ENCODE measurements at places on chromosomes 7 and 10.

- no peak for DNase-seq
Observed at GRCh38 chr7:39911167-39911566, 38.9 kb upstream of the CDK13 start.

- DNase-seq, result no peak
Observed at GRCh38 chr10:6346631-6347030, 143.9 kb downstream of the PFKFB3 start.

DNA sequence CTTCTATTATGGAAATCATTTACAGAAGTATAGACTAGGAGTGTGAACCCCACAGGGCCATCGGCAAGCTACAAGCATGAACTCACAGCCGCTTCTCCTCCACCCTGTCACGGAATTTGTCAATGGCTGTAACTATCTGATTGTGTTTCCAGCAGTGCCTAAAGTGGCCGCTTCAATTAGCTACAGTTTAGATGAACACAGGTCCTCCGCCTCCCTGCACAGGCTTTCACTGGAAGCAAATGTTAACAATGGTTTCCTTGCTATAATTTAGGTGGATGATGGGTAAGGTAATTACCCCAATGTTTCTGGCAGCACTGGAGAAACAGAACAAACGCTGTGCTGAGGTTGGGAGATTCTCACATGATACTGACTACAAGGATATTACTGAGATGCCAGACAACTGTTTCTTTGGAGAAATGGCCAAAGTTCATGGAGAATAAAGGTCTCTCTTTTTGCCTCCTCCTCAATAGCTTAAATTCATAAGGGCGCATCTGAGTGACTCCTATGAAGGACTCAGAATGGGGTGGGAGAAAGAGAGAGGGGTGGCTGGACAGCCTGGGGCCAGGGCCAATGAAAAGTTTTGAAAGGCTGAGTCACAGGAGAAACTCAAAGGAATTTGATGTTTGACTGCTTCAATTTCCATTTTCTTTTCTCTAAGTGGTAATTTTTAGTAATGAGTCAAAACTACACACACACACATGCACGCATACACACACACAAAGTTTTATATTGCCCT is 78.9 kb downstream of the SVIL start:
- DNase-seq, result no peak

- no peak for DNase-seq
Observed at GRCh38 chr7:47285860-47286491, 295.9 kb downstream of the TNS3 start.

GRCh38 chr7:46603780-46604179 is 682.7 kb upstream of the IGFBP3 start:
- DNase-seq, result no peak

DNA sequence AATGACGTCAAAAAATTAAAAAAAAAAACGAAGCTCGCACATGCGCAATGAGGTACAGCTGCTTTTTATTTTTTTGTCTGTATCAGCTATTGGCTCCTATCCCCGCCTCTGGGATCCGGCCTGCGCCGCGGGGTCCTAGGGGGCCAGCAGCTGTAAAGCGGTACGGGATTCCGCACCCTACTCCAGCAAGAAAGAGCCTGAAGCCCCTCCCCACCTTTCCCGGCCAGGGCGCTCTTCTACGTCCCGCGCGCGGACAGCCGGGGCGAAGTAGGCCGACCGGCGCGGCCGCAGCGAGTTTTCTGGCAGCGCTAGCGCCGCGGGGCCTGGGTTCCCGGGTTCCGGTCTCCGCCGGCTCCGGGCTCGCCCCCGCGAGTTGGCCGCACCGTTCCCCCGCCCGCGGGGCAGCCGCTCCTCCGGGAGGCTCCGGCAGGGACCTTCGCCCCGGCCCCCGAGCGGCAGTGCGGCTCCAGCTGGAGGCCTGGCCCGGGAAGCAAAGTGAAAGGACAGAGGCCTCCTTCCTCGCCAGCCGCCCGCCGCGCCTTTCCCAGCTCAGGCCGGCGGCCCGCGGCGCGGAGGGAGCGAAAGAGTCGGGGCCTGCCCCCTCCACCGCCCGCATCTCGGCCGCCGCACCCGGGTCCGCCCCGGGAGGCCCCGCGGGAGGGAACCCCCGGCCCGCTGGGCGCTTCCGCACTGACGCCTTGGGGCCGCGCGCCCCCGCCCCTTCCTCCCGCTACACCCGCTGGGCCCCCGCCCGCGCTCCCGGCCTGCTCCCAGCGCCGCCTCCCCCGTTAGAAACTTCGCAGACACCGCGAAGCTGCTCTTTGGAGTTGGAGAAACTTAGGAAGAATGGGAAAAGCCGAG is 4.7 kb upstream of the SPAG6 start:
- DNase-seq, result peak; percentile 68

DNA sequence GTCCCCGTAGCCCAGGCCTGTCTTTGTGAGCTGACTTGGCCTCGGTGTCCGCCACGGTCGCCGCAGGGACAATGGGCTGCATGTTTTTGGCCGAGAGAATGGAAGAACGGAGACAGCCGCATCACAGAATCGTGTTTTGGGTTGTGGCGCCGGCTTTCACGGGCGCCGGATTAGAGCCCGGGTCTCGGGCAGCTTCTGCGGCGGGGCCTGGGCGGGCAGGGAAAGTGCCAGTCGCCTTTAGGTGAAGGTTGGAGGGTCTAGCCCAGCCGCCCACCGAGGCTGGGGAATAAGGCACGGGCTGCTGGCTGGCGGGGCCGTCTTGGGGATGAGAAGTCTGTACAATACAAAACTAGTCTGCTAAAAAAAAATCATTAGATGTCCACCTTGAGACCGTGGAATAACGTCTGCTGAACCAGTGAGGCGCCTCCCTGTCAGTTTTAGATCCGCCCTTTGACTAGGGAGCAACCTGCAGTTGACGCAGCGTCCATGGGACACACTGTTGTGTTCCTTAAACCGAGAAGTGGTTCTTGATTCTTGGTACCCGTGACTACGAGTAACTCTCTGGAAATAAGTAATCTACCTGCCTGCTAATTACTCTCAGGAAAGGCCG is 577 bp downstream of the DNAJB9 start:
- DNase-seq, result no peak

GRCh38 chr7:35253460-35253709 is 515 bp downstream of the TBX20 start:
- no peak for DNase-seq

DNA sequence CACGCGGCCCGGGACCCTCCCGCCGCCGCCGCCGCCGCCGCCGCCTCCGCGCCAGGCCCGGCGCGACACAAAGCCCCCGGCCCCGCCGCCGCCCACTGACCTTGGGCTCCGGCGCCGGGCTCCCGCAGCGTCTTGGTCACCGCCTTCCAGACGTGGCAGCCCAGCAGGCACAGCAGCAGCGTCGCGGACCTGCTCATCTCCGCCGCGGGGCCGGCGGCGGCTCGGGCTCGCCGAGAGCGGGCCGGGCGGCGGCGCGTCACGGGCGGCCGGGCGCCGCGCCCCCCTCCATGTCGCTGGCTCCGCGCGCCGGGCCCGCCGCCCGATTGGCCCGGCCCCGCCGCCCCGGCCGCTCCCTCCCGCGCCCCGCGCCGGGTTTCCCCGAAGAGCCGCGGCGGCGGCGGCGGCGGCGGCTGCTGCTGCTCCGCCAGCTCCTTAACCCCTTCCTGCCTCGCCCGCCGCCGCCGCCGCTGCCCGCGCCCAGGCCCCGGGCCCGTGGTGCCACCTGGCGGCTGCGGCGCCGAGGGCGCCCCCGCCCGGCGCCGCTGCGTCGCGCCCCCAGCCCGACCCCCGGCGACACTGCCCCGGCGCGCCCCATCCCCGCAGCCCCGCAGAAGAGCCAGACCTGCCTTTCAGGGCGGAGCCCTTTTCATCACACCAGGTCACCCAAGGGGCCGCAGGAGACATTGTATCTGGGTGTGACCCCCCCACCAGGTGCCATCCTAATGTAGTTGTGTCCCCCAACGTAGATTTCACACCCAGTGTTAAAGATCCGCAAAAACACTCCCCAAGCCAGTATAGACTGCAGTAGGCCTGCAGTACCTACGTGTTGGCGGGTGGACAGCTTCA is at the start of gene FAM171A1:
Gene FAM171A1 (minus strand): TSS at position 434 of the 846 bp plus-strand sequence. CDS start 237 bp downstream, at position 197.
- peak; percentile 36 for DNase-seq

- DNase-seq, result no peak
Observed at GRCh38 chr10:71293446-71294084, 25.5 kb upstream of the SLC29A3 start.

GRCh38 chr7:28067171-28067570 is 113.4 kb downstream of the JAZF1 start:
- DNase-seq, result no peak

GRCh38 chr7:54841772-54842697 is 83.0 kb upstream of the SEC61G start:
- no peak for DNase-seq

DNA sequence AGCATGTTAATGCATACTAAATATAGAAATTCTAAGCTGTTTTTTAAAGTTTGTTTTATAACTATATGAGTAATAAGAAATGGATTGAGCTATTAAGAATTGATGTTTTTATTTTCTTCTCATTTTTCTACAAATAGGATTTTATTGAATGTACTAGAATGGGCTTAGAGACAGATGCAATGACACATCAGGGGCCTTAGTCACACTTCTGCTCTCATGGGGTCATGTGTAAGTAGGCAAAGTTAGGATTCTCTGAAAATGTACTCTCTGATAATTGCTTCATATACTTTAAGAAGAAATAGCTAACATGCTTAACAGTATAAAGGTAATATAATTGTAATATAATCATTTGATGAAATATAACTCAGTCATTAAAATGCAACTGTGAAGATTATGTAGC is 154.6 kb downstream of the ZNF438 start:
- DNase-seq, result no peak

DNA sequence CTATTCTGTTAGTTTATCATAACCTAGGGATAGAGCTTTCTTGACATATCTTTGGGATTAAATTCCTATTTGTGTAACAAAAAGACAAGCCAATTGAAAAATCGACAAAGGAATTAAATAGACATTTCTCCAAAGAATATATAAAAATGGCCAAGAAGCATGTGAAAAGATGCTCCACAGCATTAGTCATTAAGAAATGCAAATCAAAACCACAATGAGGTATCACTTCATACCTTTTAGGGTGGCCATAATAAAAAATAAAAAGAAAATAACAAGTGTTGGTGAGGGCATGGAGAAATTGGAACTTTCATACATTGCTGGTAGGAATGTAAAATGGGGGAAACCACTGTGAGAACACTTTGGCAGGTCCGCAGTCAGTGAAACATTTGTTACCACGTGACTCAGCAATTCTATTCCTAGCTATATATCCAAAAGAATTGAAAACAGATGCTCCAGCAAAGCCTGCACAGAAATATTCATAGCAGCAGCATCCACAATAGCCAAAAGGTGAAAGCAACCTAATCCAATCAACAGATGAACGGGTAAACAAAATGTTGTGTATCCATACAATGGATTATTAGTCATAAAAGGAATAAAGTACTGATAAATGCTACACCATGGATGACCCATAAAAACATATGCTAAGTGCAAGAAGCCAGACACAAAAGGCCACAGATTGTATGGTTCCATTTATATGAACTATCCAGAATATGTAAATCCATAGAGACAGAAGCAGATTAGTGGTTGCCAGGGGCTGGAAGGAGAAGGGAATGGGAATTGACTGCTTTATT is 20.5 kb downstream of the SPAG6 start:
- no peak for DNase-seq

DNA sequence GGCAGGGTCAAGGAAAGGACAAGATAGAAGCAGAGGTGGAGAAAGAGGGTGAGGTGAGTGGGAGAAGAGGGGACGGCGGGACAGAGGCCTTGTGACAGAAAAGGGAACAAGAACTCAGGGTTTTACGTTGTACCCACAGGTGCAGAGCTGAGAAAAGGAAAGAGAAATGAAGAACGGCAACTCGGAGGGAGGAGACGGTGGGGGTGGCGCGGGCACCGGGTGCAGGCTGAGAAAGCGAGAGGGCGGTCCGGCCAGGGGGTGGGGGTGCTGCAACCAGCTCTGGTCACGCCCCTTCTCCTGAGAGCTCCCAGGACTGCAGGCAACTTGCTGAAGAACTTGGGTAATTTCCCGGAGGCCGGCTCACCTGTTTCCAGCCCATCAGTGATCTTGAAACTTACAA is 65.3 kb downstream of the CARD11 start:
- DNase-seq, result no peak

GRCh38 chr7:118324790-118325449 is 100.4 kb downstream of the ANKRD7 start:
- no peak for DNase-seq

DNA sequence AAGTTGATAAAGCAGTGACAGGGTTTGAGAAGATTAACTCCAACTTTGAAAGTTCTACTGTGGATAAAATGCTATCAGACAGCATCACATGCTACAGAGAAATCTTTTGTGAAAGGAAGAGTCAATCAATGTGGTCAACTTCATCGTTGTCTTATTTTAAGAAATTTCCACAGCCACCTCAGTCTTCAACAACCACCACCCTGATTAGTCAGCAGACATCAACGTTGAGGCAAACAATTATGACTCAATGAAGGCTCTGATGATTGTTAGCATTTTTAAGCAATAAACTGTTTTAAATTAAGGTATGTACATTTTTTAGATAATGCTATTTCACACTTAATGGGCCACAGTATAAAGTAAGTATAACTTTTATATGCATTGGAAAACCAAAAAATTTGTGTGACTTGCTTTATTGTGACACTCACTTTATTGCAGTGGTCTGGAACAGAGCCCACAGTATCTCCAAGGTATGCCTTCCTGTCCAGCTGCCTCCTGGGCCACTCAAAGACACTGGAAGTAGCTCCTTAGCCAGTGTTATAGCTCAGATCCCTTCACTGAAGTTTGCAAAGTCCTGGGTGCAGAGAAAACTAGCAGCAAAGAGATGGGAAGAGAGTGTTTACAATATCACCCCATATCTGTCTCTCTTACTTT is 293.1 kb downstream of the ARHGAP12 start:
- no peak for DNase-seq

DNA sequence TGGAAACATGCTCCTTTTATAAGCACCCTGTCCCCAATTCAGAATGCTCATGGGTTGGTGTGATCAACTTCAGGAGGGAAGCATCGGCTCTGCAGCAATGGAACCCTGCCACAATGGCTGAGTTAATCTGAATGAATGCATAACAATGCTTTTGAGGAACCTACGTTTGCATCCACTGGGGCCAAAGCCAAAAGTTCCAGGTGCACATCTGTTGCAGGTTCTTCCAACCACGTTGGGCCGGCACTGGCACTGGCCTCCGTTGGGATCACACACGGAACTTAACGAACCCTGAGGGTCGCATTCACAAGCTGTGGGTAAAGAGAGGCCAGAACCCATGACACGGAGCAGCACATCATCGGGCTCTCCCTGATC is 43.4 kb downstream of the LAMB1 start:
- DNase-seq, result no peak

DNA sequence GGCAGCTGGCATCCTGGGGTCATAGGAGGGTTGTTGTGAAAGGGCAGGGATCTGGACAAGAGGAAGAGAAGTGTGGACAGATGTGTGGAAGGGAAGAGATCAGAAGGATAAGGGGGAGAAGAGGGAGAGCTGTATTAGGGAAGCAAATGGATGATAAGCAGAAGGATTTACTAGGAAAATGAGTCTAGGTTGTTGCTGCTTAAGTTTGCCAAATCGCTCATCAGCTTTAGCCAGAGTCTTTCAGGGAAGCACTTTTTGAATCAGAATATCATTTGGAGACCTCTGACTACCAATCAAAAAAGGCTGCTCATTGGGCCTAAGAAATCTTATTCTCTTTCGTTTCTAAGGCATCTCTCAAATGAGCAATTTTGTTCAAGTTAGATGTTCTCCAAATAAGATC is 2.6 kb upstream of the CSGALNACT2 start:
- no peak for DNase-seq

Measured in C1 segment of cervical spinal cord (tissue), 14 donors.